ENCODE measurements at places on chromosomes 12 and 14.

DNA sequence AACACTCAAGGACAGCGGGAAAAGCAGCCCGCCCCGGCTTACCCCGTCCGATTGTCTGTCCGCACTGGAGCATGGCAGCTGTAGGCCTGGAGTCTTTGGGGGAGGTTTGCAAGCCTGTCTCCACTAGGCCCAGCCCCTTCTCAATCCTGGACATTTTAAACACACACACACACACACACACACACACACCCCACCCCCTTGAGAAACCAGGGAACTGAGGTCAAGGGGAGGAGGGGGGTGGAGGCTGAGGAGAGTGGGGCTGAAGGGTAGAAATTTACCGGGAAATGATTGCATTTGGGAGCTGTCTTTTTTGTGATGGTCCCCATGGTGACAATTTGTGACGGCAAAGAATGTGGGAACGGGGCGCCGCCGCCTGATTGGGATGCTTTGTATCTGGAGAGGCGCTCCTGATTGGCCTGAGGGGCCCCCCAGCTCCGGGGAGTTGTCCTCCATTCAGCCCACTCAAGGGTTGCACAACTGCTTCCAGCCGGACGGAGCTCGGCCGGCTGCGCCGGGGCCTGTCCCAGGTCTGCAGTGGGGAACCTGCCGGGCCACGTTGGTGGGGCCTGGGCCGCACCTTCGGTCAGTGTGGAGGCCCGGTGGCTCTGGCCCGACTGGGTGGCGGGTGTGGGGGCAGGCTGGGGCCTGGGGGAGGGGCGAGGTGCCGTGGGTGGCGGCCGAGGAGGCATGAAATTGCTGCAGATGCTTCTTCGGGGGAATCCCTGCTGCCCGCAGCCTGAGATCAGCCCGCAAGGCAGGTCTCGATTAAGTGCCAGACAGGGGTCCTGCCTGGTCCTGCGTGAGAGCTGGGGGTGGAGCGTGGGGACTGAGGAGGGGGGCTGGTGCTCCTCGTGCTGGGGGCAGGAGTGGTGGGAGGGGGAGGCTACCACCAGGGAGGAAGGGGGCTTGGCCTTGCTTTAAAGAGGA, at the start of gene FAM181A:
Gene FAM181A, plus strand, starts transcription at position 472 of the 927 bp plus-strand sequence. CDS start 942 bp downstream, outside the sequence.
- DNase-seq, result no peak

GRCh38 chr14:66121859-66122258, 364.3 kb upstream of the CCDC196 start:
- DNase-seq, result no peak

DNA sequence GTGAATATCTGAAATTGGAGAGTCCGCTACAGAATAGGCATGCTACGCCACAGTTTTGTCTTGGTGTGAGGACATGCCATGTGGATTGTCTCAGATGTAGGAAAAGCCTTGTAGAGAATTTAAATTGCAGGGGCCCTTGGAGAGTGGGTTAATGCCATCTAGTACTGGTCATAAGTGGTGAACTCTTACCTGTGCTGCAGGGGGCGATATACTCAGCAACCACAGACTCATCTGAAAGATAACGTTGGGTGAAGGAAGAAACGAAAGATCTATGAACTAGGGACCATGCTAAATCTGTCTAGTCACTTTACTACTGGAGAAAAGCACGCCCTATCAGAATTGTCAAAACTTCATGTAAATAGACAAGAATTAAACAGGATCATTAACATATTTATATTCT, 33.7 kb upstream of the A2M start:
- DNase-seq, result no peak

DNA sequence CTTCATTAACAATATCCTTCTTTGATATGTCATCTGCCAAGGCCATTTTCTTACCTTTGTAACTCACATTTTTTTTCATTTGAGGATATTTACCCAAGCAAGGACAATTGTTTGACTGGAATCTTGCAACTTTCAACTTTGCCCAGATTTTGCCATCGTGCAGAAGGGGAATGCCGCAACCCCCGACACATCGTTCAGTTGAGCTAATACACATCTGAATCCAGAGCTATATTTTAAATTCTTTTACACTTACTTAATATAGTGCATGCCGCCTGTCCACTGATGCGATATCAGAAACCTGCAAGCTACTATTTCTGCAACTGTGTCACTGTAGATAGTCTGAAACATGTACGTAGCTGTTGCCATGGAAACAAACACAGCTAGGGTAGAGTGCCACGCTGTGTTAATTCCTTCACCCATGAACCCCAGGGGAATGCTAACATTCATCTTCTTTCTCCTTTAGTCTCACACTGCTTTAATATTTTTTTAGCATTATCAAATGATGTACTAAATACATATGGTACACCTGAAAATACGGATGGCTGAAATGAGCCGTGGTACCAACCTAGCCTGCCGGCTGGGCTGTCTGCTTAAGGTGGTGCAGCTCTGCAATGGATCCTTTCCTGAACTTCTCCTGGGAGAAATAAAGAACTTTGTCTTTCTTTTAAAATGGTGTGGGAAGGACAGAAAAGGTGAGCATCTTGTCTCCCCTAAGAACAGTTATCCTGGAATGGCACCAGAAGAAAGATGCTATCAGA, 77.0 kb upstream of the FOXN3 start:
- peak; percentile 57 for DNase-seq

DNA sequence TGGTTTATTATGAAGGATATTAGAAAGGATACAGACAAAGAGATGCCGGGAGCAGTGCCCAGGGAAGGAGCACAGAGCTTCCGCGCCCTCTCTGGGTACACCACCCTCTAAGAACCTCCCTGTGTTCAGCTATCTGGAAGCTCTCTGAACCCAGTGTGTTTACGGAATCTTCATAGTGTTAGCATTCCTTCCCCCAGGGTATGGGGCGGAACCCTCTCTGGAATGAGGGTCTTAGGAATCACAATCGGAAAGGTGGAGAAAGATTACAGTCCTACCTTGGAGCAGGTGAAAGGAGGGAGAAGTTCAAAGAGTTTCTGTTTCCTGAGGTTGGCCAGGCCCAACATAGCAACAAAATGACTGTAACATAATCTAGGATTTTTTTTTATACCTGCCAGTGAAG, 6.8 kb upstream of the NUDT4 start:
- DNase-seq, result no peak

DNA sequence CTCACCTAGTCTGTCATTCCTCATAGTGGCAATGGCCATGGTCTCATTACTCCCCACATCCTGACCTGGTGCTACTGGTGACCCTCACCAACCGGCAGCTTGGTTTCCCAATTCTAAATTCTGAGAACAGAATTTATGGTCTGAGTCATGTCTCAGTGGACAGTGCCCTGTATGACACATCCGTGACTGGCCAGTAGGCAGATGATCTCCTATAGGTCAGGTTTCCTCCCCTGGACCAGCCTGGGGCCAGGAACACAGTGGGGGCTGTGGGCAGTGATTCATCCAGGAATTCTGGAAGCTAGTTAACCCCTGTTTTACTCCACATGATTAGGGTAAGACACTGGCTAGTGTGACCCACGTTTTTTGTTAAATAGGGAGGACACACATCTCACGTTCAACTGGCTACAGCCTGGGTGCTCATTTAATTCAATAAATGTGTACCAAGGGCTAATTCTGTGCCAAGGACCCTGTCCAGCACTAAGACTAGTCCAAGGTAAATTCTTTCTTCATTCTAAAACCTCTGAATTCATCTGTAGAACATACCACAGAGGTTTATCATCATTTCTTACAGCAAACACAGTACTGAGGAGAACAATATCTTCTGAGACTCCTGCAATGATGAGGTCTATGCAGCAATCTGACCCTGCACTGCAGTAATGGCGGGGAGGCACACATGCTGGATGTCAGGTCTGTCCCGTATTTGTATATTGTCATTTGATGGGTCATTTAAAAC, 249.6 kb upstream of the TBX3 start:
- DNase-seq, result no peak

DNA sequence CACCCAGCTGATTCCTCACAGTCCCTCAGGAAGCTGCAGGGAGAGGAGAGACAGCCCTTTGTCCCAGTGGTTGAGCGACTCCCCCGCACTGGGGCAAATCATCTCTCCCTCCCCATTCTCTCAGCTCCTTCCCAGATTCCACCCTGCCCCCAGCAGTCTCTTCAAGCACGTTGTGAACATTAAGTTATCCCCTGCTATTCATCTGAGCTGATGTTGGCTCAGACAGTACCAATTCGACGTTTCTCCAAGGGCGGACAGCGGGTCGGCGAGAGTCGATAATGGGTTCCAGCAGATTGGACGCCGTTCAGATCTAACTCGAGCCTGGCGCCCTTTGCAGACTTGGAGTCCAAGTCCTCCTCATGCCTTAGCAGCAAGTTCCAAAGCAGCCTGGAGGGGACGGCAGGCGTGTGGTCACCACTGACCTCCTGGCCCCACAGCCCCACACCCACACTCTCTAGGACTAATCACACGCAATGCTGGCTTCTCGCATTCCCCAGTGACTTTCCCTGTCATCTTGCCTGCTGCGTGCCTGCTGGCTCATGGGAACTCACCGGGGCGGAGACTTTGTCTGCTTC, 245.9 kb downstream of the CHST11 start:
- DNase-seq, result no peak

DNA sequence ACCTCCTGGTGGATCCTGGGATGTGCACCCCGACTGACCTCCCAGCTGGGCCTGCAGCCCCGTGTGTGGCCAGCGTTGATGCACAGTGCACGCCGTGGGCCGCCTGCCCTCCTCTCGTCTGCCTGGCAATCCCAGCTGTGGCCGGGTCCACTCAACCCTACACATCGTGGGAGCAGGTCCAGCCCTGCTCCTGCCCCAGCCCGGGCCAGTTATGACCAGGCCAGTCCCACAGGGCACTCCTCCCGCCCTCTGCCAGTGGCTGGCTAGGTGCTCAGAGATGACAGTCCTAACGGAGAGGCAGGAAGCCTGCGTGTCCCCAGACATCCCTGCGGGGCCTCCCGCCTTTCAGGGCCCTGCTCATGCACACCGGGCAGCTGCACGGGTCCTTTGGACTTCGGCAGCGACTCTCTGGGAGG, 10.8 kb downstream of the GALNT9 start:
- no peak for DNase-seq

- DNase-seq, result no peak
Measured at GRCh38 chr14:74508292-74508731, 14.7 kb downstream of the ISCA2 start.

DNA sequence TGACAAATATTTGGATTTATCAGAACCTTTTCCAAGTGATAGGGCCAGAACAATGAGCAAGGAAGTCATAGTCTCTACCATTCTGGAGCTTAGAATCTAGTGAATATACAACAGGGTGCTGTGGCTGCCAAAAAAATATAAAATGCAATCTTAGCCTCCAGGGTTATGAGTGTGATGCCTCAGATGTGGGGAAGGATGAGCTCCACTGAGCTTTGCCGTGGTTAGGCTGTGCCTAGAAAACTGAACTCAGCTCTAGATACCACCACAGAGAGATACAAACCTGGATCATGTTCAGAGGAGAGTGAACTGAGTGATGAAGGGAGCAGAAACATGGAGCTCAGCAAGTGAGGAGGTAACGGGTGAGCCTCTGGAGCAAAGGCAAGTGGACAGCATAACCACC, 138.1 kb upstream of the HIF1A start:
- DNase-seq, result no peak

DNA sequence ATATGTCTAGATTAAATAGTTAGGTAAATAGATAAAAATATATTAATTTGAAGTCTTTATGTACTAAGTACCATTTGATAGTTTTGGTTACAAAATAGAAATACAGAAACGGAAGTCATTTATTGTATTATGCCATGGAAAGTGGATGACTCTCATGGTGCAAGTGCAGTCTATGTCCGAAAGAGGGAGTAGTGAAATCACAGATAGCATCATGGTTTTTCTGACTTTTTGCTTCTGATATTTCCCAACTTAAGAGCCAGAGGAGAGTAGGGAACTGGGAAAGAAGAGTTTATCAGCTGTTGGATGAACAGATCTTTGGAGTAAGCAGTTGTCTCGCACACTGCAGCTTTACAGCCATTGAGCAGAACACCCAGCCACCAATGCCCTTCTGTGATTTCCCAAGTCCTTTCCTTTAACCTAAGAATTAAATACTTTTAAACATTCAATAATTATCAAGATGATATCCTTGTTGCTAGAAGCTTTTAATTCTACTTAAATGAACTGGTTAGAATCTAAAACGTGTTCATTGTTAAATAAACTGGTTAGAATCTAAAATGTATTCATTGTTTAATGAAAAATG, 18.4 kb upstream of the SRGAP1 start:
- no peak for DNase-seq

- DNase-seq, result no peak
Measured at GRCh38 chr14:99286761-99287160, 14.8 kb upstream of the BCL11B start.

- no peak for DNase-seq
Measured at GRCh38 chr14:103258211-103258610, 75.8 kb upstream of the EIF5 start.

DNA sequence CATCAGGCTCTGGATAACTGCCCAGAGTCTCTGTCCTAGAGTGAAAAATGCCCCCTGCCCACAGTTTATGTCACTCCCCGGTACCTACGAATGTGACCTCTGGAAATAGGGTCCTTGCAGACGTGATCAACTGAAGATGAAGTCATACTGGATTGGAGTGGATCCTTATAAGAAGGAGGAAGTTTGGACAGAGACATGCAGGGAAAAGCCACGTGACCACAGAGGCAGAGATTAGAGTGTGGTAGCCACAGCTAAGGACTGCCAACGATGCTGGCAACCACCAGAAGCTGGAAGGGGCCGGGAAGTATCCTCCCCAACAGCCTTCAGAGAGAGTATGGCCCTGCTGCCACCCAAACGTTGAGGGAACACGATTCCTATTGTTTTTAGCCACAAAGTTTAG, 101.2 kb upstream of the NCOR2 start:
- DNase-seq, result no peak

GRCh38 chr12:124621296-124621660, 53.9 kb upstream of the NCOR2 start:
- no peak for DNase-seq

- DNase-seq, result no peak
Measured at GRCh38 chr14:94100847-94101246, 9.7 kb upstream of the IFI27 start.

GRCh38 chr14:88004506-88005036, 364 bp upstream of the GPR65 start:
- DNase-seq, result no peak

- DNase-seq, result no peak
Measured at GRCh38 chr14:30196861-30197260, 269.2 kb upstream of the PRKD1 start.

- DNase-seq, result no peak
Measured at GRCh38 chr14:30573226-30573814, 14.4 kb downstream of the G2E3 start.

DNA sequence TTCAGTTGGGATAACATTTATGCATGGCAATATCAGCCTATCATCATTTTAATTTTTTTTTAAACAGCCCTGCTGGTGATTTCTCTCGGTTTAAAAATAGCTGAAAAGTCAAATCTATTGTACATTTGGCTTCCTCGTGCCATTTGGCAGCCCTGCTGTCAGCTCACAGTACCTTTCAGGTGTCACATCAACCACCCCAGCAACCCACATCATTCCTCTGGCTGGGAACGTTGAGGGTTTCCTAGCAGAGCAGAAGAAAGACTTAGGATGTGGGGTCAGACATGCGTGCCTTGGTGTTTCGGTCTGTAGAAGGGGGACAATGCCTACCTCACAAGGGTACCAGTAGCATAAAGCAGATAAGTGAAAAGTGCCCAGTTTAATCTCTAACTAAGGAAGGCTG, 15.8 kb downstream of the PEBP1 start:
- DNase-seq, result no peak
